Sigmoid colon (tissue), 7 donors: ENCODE measurements at places on chromosomes 5 and 9. TPM values are rescaled to one million over a fixed set of nuclear protein-coding genes. Genes with fewer than 3 reads are reported as not detected.

- no peak for DNase-seq
- H3K36me3 ChIP-seq = no peaks in the 10 kb centered on the region
- peaks cover 49% of the 10 kb centered on the region for H3K4me1 ChIP-seq
- H3K27ac ChIP-seq = peak overlapping the region; percentile 42
These were observed 86.9 kb downstream of the GNAQ start for GRCh38 chr9:77944556-77945243.

DNA sequence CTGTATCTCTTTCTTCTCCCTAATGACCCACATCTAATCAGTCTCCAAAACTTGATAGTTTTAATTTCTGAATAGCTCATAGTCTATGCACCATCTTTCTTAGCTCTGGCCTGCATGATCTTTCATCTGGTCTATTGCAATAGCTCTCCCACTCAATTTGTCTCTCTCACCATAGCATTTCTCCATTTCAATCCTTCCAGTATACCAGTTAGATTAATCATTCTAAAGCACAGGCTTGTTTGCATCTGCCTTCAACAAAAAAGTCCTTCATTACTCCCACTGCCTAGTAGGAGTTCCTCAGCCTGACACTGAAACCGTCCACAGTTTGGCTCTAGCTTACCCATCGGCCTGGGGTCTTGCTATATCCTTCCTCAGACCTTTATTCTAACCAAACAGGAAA, 344.9 kb downstream of the ENC1 start:
- H3K4me3 ChIP-seq = no peak overlapping the region
- no peak overlapping the region for H3K27ac ChIP-seq
- DNase-seq = no peak
- H3K4me1 ChIP-seq = peaks cover 24% of the 10 kb centered on the region

GRCh38 chr5:160938532-160938931, 86.5 kb upstream of the ATP10B start:
- no peaks in the 10 kb centered on the region for H3K27me3 ChIP-seq
- no peak overlapping the region for H3K4me3 ChIP-seq
- H3K4me1 ChIP-seq = no peaks in the 10 kb centered on the region
- no peaks in the 10 kb centered on the region for H3K36me3 ChIP-seq
- H3K27ac ChIP-seq = no peak overlapping the region

The CDH12 gene
- not detected for total RNA-seq

DNA sequence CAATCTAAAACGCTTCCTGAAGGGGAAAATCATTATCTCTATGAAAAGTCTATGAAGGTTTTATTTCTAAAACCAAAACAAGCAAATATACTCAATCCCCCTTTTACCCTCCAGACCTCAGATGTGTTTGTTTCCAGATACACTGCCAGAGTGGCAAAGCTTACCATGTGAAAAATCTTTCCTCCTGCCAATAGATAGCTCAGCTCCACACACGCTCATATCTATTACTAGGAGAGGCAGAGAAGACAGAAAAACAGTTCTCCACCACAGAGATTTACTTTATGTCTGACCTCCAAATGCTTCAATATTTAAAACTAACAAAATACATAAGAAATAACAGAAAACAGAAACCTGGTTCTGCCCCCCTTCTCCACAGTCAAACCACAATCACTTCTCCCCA, 7.0 kb downstream of the IRX2 start:
- no peaks in the 10 kb centered on the region for H3K36me3 ChIP-seq
- H3K27ac ChIP-seq = no peak overlapping the region
- H3K4me3 ChIP-seq = no peak overlapping the region

DNA sequence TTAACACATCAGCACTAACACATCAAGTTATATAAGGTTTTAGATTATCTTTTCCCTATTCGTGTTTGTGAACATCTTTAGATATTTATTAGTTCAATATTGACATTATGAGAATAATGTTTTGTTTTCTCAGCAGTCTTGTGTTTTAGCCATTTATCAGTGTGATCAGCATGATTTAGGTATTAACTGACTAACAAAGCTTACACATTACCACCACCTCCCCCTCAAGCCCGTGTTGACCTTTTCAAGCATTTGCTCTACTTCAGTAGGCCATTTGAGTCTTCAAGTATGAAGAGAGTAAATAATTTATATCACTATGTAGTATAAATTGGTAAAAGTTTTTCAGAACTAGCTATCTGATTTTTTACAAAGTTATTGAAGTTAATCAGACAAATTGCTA, 6.9 kb downstream of the PBX3 start:
- no peak for DNase-seq
- H3K27ac ChIP-seq = peak overlapping the region; percentile 90
- no peaks in the 10 kb centered on the region for H3K27me3 ChIP-seq
- peak overlapping the region; percentile 19 for H3K4me3 ChIP-seq
- peaks cover 82% of the 10 kb centered on the region for H3K4me1 ChIP-seq
- H3K36me3 ChIP-seq = no peaks in the 10 kb centered on the region

GRCh38 chr9:35690614-35691333, 1.0 kb upstream of the TPM2 start:
- H3K27ac ChIP-seq = peak overlapping the region; percentile 99
- peak; percentile 97 for DNase-seq
- H3K4me3 ChIP-seq = peak overlapping the region; percentile 97
- no peaks in the 10 kb centered on the region for H3K27me3 ChIP-seq
- peaks cover 11% of the 10 kb centered on the region for H3K36me3 ChIP-seq
- peaks cover 18% of the 10 kb centered on the region for H3K4me1 ChIP-seq

The PCDHGA9 gene
- 10.4 TPM for total RNA-seq

The TAF1L gene
- total RNA-seq = not detected
